Hematopoietic multipotent progenitor cell (in vitro differentiated cells): ENCODE measurements at places on chromosomes 7 and 10.

GRCh38 chr10:132098539-132099388 is 33.0 kb downstream of the JAKMIP3 start:
- no peak for DNase-seq

- no peak for DNase-seq
These were observed 47.8 kb upstream of the GDF10 start for GRCh38 chr10:47252093-47252780.

DNA sequence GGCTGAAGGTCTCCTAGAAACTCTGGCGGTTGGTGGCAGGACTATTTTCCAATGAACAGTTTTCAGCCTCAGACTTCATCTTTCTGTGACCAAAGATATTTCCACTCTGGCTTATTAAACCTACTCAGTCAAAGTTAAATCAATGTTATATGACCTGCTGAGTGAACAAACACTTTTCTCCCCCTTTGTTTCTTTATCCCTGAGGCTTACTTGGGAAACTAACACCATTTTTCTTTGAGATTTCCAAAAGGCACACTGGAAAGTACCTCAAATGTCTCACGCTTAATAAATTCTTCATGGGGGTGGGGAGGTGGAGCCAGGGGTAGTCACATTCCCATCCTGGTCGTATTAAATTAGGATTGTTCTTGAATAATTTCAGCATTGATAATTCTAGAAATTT is 1.8 kb downstream of the TMEM26 start:
- DNase-seq, result no peak

GRCh38 chr7:16759840-16760239 is 6.3 kb downstream of the TSPAN13 start:
- no peak for DNase-seq
